ENCODE measurements at places on chromosomes 12 and 14.

DNA sequence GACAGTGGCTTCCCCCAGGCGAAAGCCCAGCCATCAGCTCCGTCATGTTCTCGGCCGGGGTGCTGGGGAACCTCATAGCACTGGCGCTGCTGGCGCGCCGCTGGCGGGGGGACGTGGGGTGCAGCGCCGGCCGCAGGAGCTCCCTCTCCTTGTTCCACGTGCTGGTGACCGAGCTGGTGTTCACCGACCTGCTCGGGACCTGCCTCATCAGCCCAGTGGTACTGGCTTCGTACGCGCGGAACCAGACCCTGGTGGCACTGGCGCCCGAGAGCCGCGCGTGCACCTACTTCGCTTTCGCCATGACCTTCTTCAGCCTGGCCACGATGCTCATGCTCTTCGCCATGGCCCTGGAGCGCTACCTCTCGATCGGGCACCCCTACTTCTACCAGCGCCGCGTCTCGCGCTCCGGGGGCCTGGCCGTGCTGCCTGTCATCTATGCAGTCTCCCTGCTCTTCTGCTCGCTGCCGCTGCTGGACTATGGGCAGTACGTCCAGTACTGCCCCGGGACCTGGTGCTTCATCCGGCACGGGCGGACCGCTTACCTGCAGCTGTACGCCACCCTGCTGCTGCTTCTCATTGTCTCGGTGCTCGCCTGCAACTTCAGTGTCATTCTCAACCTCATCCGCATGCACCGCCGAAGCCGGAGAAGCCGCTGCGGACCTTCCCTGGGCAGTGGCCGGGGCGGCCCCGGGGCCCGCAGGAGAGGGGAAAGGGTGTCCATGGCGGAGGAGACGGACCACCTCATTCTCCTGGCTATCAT lies 663 bp downstream of the PTGER2 start:
- no peak for DNase-seq

DNA sequence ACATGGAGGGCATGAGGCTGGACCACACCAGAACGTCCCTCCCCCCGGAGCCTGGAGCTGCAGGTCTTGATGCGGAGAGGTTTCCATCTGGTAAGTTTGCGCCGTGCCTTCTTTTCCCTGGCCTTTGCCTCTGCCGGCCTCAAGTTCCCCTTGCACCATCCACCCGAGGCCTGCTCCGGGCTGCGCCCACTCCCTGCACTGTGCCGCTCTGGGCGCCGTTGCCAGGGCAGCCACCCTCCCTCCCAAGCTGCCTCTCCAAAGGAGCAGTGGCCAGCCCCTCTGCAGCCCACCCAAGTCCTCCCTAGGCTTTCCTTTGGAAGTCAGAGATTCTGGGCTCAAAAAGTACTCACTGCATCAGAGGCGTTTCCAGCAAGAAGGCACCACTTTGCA lies 46.2 kb upstream of the MEG3 start:
- DNase-seq, result no peak

- DNase-seq, result no peak
Observed at GRCh38 chr14:62691647-62692489, 353.4 kb downstream of the KCNH5 start.

DNA sequence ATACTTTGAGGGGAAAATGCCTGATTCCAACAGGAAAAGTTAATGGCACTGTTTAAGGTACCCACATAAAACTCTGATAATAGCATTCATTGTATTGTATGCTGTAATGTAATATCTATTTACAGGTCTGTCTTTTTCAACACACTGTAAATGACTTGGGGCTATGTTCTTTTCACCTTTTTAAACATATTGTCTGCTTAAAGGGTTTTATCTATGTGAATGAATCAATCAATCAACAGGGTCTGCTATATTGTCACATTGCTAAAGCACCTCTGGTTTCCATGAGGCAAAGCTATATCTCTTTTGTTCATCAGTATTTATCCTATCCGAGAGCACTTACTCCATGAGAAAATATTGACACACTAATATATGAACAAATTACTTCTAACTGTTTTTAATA lies 288.0 kb downstream of the SLC6A15 start:
- DNase-seq, result no peak

- no peak for DNase-seq
Observed at GRCh38 chr14:99093532-99094517, 178.2 kb downstream of the BCL11B start.

GRCh38 chr12:54364413-54364812 lies at the start of gene GPR84:
Gene GPR84 (minus strand): TSS chr12:54364486. CDS start chr12:54363851, 635 bp downstream.
- DNase-seq, result no peak

- no peak for DNase-seq
Observed at GRCh38 chr12:12807970-12808702, 5.0 kb upstream of the DDX47 start.

GRCh38 chr12:91538418-91538817 lies 355.8 kb upstream of the DCN start:
- no peak for DNase-seq
